ENCODE measurements at places on chromosomes 16 and 17.

DNA sequence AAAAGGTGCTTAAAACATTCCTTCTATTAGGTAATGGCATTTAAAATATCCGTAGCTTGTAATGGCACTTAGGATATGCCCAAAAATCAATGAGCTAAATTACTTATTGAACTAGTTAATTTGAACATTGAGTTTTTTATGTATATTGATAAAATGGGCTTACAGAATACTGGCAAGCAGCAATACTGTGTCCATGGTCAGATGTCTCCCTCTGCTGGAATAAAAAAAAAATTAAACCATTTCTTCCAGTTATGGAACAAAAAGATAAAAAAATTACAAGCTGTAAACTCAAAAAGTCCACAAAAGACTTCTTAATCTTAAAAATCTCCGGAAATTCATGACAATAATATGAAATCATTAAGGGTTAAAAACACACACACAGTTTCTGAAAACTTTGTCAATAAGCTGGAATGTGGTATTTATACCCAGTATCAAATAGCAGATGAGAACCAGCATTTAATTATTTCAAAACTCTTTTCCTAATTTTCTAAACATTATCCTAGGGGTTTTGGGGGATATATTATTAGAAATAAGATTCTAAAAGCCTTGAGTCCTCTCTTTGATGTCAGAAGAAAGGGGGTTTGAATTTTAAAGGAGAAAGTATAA is 21.5 kb upstream of the PSMD7 start:
- no peak for DNase-seq

DNA sequence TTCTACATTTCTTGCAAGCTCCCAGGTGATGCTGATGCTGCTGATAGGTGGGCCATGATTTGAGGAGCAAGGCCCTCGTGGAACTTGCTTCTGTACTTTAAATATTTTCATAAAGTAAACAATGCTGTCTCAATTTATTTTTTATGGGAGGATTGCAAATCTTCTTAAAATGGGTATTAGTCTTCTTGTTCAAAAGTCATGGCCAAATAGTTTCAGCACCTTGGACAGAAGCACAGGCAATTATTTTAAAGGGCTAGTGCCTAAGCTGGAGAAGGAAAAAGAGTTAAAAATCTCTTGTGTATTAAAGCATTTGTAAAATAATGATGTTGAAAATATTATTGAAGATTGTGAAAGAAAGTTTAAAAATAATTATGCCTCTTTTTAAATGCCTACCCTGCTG is 50.5 kb downstream of the GPR139 start:
- no peak for DNase-seq

DNA sequence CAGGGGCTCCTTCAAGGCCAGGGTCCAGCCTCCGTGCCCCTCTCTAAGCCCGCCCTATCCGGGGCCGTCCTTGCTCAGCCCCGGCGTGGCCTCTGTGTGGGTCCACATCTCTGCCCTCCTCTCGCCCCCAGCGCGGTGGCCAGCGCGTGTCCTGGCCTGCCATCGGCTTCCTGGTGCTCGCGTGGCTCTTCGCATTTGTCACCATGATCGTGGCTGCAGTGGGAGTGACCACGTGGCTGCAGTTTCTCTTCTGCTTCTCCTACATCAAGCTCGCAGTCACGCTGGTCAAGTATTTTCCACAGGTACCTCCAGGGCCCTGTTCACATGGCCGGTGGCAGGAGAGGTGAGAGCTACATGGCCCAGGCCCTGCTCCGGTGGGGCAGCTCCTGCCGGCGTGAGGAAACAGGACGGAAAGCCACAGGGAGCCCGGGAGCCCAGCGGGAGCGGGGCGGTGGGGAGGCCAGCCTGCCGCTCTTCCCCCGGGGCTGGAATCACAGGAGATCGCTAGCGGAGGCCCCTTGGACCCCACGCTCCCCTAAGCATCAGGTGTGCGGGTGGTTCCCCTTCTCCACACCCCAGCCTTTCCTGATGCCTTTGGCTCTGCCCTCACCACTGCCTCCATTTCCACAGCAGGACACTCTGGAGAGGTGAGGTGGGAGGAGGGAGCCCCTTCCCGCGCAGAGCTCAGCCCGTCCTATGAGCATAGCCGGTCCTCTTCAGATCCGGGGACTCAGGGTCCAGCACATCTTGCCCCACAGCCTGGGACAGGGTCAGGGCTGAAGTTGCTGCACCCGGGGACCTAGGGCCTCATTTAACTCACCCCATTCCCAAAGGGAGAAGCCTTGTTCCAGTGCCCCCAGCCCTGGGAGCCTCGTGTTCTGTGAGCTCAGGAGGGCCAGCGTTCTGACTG is 10.2 kb downstream of the TAX1BP3 start:
- DNase-seq, result no peak

- DNase-seq, result no peak
Observed at GRCh38 chr17:881778-882177, 97.8 kb downstream of the NXN start.

- peak; percentile 74 for DNase-seq
Observed at GRCh38 chr16:21150375-21151001, at the start of gene DNAH3. DNAH3 (minus strand) TSS chr16:21150846; CDS start chr16:21150319, 527 bp downstream.

DNA sequence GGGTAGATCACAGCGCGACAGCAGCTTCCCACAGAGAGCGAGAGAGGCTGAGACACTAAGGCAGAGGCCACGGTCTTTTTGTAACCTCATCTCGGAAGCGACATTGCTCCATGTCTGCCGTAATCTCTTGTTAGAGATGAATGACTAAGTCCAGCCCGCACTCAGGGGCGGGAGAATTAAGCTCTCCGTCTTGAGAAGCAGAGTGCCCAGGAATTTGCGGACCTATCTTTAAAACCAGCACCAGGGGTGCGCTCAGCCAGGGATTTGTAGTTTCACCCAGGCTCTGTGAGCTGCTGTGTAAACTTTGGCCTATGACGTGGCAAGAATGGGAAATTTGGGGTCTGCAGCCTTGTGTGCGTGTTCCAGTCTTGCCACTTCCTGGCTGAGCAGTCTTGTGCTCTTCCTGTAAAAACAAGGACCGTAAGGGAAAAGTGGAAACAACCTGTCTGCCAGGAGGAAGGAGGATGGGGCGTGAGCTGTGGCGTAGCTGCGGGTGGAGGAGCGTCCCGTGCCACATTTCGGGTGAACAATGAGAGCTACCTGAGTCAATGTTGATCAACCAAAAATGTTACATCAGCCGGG is 16.0 kb upstream of the JPH3 start:
- no peak for DNase-seq

DNA sequence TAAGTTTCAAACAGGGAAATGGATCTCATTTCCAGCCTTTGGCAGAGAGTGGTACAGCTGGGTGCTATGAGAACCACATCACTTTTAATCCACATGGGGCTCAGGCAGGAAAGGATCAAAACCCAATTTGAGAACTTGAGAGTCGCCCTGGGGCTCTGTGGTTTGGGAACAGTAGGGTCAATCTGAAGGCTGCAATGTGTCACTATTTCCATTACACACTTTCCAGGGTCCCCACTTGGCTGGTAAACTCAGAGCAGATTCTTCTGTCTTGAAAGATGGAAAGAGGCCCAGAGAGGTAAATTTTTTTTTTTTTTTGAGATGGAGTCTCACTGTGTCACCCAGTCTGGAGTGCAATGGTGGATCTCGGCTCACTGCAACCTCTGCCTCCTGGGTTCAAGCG is 6.7 kb upstream of the HIGD1B start:
- no peak for DNase-seq

DNA sequence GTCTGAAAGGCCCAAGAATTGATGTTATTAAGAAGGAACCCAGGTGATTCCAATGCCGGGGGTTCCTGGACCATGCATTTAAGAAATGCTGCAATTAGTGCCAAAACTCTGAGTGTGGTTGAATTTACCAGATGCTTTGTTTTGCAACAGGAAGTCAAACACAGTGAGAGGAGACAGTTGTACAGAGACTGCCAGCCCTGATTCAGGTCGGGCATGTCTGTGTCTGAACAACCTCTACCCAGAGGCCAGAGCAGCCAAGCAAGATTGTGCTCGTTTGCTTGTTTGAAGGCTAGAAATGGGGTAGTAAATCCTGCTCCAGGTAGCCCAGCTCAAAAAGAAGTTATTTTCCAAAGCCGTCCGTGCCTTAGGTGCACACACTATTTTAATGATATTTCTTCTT is 412.4 kb upstream of the ERCC4 start:
- no peak for DNase-seq

- no peak for DNase-seq
Observed at GRCh38 chr16:31225193-31225592, 8.3 kb upstream of the PYDC1 start.

- DNase-seq, result no peak
Observed at GRCh38 chr16:68065716-68066305, 19.4 kb upstream of the NFATC3 start.

DNA sequence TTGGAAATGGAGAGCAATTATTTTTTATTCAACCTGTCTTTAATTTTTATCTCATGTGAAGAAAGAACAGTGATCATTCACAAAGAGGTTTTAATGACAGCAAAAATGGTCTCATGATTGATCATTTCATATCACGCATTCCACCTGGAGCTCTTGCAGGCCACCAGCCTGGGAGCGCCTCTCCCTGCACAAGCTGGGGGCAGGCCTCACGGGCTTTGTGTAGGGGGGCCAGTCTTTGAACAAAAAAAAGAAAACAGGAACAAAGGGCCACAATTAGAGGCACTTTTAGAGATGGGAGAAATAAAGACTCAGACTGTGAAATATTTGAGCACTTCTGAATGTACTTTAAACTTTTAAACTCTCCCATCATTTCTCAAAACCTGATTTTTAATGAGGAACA is 232.9 kb downstream of the CHD9NB start:
- DNase-seq, result no peak

DNA sequence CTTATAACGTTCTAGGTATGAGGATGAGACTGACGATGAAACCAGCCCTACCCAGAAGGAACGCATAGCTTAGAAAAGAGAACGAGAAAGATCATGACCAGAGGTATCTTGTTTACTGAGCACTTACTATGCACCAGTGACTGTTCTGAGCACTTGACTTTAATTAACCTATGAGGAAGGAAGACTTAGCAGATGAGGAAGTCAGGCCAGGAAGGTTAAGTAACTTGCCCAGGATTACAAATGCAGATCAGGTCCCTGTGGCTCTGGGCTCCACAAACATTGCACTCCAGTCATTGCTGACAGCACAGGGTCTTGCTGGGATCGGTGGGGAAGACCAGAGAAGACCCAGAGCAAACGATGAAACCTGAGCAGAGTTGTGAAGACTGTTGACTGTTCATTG is 7.1 kb downstream of the KRT13 start:
- DNase-seq, result no peak

DNA sequence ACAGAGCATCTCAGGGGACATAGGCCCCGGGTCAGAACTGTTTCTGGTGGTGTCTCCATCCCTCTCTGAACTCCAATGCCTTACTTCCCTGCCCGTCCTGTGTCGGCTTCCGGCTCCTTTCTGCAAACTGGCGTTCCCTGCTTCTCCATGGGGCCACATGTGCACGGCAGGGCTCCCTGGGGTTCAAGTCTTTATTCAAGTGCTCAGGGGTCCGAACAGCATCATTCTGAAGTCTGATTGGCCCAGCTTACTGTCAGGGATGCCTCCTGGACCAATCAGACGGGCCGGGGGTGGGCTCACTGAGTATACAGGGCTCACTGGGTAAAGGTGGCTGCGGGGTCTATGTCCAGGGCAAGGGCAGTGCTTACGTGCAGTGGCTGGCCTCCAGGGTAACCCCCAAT is 17.1 kb downstream of the C16orf82 start:
- DNase-seq, result no peak

Measured in NCI-H2029 treated with DMSO at 0.1 percent for 48 hours (cell line).